ENCODE measurements at places on chromosomes 4 and X.

DNA sequence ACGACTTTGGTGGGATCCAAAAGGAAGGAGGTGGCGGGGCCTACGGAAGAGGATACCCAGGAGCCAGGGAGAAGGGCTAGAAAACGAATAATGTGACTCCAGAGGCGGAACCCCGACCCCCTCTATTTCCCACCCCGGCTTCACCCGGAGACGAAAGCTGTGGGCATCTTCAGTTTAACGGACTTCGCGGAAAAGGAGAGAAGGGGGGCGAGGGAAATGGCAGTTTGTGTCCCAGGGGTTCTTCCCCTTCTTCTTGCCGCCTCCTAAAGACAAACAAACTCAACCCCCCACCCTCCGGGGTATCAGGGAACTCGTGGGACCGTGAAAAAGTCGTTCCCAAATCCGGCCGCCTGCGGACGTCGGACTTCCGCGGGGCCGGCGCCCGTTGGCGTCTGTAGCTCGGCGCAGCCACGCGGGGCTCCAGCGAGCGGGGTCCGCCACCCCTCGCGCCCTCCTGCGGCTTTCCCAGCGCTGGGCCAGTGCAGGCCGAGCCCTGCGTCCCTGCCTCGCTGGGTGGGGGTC, 3.6 kb upstream of the LEF1 start:
- DNase-seq, result no peak

- no peak for DNase-seq
These were observed 29.6 kb downstream of the HERC3 start for GRCh38 chr4:88621763-88622327.

- no peak for DNase-seq
These were observed 97.4 kb downstream of the DCTD start for GRCh38 chr4:182819751-182820150.

- no peak for DNase-seq
These were observed 141.5 kb downstream of the RPS6KA6 start for GRCh38 chrX:84046403-84046984.

- no peak for DNase-seq
These were observed 37.1 kb upstream of the AMOT start for GRCh38 chrX:112877771-112878173.

DNA sequence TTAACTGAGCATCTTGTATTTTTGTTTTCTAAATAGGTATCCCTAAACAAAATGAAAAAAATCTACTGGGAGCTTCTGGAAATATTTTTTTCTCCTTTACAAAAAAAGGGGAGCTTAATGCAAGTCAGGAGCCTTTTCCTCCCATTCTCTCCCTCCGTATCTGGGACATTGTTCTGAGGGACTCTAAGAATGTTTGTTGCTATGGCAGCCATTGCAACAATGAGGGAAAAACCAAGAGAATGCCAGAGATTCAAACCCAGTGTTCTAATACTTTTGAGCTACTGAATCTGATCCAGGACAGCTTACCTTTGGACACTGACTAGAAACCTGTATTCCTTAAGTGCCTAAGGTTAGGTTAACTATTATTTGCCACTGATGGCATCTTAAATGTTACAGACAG, 485.7 kb upstream of the HS3ST1 start:
- no peak for DNase-seq

DNA sequence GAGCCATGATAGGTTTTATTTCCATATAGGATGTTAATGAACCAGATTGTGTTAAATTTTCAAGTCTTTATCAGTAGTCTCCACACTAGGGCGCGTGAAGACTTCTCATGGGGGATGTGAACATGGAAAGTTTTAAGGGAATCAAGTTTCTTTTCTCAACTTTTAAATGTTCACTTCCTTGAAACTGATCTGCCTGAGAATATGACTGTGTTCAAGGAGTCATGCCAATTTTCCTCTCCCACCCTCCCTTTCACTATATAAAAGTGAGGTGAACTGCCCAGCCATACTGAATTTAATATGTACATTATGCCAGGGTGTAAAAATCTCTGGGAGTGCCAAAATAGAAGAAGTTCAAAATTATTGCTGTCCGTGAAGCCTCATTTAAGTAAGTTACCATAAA, 30.4 kb upstream of the HPGDS start:
- DNase-seq, result no peak

DNA sequence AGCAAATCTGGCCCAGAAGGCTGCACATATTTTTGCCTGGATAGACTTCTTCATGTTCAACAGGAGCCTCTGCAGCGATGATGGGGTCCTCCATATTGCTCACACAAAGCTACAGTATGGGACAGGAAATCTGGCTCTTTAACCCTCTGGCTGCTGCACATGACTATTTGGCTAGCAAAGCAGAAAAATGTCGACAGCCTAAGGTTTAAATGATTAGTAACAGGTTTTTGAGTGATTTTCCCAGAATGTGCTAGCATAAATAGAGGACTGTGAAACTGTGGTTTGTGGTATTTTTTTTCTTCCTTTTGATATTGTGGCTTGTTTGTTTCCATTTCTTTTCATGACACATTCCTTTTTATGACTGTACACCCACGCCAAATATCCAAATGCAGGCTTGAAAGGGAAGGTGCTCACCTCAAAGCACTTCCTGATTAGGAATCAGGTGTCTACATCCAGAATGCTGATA, 120.2 kb upstream of the GK2 start:
- DNase-seq, result no peak

DNA sequence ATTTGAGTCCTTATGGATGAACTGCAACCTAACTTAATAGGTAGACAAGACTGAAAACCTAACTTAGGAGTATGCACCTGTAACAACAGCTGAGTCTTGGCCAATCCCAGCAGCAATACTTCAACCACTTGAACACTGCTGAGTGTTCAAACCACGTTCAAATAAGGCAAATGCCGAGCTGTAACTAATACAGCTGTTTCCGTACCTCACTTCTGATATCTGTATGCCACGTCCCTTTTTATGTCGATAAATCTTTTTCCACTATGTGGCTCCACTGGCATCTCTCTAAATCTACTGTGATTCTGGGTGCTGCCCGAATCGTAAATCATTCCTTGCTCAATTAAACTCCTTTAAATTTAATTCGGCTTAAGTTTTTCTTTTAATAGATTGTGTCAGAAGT, 459.7 kb downstream of the INPP4B start:
- no peak for DNase-seq

GRCh38 chr4:32163125-32163524, 1443.0 kb downstream of the PCDH7 start:
- DNase-seq, result no peak

GRCh38 chr4:145879598-145879997, 59.0 kb downstream of the ZNF827 start:
- no peak for DNase-seq

Data from activated CD4-positive, alpha-beta T cell treated with anti-CD3 and anti-CD28 coated beads for 1 hour (primary cell).